Right hindlimb (tissue), 1 donor: ENCODE measurements at places on chromosomes 16 and 17.

GRCh38 chr16:74462361-74462760 is 41.1 kb upstream of the CLEC18B start:
- DNase-seq: no peak

GRCh38 chr16:29883987-29884386 is 15.4 kb downstream of the SEZ6L2 start:
- no peak for DNase-seq

DNA sequence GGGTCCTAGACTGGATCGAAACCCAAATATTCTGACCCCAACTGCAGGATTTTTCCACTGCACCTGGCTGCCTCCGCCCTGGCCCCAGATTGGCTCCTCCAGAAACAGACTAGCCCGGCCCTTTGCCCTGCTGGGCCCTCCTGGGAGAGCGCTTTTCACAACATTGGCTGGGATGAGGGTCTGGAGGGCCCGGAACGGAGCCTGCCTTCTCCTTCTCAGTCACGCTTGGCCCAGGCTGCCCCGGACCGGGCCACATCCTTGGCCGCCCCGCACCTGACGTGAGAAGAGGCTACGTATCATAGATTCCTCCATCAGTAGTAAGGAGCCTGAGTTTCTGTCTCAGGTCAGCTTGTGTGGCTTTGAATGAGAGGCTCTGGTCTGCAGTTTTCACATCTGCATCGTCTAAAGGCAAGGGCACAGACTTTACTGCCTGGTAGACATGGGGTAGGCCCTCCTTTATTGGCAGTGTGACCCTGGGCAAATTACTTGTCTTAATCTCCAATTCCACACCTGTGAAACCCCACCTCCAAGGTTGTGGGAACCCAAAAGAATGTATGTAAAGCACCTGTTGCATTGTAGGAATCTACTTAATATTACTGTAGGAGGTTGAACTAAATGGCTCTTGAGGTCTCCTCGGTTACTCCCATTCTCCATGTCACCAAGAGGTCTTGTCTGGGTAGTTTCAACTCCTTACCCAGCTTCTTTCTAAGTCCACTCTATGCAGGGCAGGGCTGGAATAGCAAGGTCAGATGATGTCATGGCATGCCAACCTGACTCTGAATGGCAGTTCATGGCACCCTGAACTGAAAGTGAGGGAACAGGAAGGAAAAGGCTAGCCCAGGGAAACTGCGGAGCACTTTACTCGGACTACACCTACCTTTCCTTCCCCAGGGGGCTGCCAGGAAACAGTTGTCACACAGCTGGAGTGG is 661 bp downstream of the LRRC3C start:
- DNase-seq: no peak

DNA sequence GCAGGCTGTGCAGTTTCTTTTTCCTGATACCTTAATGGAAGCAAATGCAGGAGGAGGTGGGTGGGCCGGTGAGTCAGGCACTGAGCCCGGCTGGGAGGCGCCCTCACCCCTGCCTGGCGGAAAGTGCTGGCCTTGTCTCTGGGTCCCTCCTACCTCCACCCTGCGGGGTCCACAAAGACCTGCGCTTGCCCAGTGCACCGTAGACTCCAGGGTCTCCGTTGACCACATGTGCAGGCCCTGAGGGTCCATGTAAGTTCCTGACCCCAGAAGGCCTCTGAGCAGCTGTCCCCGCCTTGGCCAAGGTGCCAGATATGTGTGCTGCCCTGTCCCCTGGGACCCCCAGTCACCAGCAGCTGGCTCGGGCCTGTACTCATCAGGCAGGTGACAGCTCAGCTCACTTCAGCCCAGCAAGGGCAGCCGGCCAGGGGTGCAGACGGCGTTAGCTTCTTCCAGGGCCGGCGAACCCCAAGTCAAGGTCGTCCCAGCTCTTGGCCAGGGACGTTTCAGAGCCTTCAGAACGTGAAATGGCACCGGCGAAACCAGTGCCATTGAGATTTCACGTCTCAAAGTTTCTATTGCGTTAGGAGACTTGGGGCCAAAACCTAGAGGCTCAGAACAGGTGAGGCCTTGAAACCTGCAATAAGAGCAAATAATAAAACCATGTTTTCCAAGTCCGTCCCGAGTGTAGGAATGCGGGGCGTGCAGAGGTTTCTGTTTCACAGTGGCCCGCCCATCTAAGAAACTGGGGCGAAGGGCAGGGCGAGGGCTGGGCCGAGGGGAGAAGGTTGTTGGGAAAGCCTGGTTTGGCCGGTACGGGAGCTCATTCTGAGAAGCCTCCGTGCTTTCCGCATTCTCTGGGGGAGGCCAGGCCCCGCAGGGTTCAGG is 12.1 kb downstream of the METRNL start:
- DNase-seq: no peak
